Caki2 (cell line): ENCODE measurements at places on chromosomes 7 and 10. TPM values are rescaled to one million over a fixed set of nuclear protein-coding genes. Genes with fewer than 3 reads are reported as not detected.

The OR13A1 gene
- total RNA-seq, result not detected in 2 replicates

The CNTNAP2 gene
- total RNA-seq, result not detected in 2 replicates

The CASD1 gene
- total RNA-seq, result 13.3 and 34.8 TPM in 2 replicates

- peak; percentile 83 for DNase-seq
Measured at GRCh38 chr7:17298102-17298839, at the start of gene AHR. TSS of gene AHR (plus strand) at chr7:17298652. CDS start at chr7:17299265, 613 bp downstream.

DNA sequence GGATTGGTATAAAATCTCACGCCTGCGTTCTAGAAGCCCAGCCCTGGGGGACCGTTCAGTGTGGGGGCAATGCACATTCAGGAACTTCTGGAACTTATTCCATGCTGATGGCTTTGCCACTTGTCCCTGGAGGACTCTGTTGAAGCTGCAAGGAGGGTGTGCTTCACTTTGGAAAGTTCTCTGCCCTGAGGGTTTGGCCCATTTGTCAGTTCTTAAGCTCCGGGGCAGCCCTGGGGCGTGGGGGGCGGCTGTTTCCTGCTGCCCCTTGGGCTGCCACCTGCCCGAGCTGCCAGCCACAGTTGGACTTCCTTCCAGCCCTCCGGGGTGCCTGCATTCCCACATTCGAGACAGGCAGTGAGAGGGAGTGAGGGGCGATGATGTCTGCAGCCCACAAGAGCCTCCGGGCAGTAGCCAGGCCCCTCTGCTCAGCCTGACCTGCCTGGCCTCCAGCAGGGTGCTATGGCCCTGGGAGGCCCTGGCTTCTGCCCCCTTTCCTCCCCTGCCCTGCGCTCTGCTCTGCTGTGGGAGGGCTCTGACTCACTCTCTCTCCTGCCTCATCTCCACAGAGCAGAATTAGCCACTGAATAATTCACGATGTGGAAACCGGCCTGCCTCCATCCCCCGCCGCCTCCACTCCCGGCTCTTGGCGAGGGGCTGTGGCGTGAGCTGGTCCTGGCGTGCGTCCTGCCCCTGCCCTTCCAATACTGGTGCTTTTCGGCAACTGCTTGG, 1.9 kb downstream of the TTYH3 start:
- peak; percentile 77 for DNase-seq

DNA sequence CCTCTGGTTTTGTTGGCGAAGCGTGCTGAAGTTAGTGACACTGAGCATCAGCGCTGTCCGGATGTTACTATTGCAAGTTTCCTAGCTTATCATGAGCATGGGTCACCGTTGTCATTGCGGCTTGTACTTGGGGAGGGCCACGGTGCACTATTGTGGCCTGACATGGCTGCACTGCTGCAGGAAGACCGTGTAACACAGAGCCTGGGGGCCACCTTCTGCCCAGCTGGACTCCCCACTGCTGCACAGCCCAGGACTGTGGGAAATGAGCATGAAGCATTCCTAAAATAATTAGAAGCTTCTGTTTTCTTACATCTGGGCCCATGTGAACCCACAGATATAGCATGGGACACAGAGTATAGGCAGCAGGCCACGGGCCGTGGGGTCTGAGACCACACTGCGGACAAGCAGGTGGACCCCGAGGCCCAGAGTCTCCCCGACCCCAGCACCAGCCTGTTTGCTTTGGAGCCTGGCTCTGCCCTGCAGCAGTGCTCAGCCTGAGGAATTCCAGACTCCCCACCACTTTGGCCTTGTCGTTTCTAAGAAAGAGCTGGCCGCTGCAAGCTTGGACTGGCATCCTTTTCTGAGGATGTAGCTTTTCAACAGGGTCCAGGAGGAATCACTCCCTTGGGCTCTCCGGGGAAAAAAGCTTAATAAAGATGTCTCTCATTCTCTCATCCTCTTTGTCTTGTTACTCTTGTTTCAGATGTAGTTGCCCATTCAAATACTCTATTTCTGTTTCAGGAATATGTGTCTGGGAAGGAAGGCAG, 179.2 kb downstream of the CCDC3 start:
- DNase-seq, result no peak

DNA sequence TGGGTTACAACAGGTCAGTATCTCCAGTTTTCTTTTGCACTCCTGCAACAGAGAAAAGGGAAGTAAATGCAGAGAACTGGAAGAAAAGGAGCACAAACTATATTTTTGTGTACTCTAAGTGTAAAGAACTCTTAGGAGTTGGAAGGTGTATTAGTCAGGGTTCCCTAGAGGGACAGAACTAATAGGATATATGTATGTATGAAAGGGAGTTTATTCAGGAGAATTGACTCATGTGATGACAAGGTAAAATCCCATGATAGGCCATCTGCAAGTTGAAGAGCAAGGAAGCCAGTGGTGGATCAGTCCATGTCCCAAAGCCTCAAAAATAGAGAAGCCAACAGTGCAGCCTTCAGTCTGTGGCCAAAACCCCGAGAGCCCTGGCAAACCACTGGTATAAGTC, 22.6 kb upstream of the RAB18 start:
- DNase-seq, result no peak

GRCh38 chr7:932651-932975, 21.9 kb downstream of the ADAP1 start:
- no peak for DNase-seq
